ENCODE measurements at places on chromosomes 13 and 19.

- no peak for DNase-seq
Measured at GRCh38 chr13:32016631-32017030, 14.9 kb upstream of the FRY start.

DNA sequence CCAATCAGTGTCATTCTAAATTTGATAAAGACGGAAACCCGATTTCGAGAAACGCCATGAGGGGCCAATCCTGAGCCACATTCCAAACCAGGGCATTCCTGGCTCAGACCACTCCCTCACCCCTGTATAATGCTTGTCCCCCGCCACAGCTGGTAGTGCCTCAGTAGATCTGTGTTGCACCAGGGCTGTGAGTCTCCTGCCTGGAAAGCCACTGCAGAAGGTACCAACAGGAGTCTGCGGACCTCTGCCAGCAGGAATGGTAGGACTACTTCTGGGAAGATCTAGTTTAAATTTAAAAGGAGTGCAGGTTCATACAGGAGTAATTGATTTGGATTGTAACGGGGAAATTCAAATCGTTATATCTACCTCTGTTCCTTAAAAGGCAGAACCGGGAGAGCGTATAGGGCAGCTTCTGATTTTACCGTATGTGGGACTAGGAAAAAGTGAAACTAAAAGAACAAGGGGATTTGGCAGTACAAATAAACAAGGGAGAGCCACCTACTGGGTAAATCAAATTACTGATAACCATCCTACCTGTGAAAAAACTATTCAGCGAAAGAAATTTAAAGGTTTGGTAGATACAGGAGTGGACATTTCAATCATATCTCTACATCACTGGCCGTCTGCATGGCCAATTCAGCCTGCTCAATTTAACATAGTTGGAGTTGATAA is 20.8 kb upstream of the ZNF266 start:
- DNase-seq: no peak

DNA sequence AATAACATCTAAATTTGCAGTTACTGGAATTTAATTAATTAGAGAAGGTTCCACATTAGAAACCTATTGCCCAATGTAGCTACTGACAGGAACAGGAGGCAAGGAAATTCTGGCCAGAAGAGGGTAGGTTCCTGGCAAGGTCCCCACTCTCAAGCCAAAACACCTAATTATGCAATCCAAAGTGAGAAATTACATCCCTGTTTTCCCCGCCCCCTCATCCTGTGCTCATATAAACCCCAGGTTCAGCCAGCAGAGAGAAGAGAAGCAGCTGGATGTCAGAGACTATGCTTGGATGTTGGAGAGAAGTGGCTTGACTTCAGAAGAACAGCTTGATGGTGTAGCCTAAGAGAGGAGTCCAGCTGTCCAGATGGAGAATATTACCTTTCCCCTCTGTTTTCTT is 951.3 kb upstream of the PRR20A start:
- DNase-seq: no peak

DNA sequence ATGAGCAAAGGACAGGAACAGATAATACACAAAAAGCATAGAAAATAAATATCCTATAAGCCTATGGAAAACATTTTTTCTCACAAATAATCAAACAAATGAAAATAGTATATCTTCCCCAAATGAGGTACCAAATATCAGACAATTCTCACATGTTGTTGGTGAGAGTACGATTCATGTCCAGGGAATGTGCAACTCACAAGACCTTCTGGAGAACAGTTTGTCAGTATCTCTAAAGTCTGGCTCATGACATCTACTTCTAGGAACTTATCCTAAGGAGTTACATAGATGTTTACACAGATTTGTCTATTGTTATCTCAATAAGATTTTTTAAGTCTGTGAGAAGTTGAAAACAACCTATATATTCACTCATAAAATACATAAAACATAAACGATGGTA is 80.3 kb upstream of the ARHGEF7 start:
- no peak for DNase-seq

DNA sequence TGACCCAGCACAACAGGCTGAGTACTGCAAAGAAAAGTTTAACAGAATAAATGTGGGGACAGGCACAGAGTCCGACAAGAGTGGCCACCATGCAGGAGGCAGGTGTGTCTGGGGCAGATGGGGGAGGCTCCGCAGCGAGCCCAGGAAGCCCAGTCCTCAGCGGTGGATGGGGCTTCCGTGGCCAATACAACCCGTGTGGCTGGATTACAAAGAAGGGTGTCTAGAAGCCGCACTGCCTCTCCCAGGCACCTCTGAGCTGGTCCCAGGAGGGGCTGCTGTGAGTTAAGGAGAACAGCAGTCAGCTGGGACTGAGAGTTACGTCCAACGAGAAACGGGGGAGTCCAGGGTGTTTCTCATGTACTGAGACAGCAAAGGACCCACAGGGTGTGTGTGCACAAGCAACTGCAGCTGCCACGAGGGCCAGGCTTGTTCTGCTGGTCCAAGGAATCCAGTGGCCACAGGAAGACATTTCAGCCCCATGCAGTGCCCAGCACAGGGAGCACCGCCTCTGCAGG is 70.2 kb downstream of the SPACA7 start:
- DNase-seq: no peak

- DNase-seq: no peak
Measured at GRCh38 chr19:4083677-4084546, 17.2 kb upstream of the ZBTB7A start.

All from esophagus squamous epithelium (tissue), 5 donors.